ENCODE measurements at places on chromosomes 2 and 18. TPM values are rescaled to one million over a fixed set of nuclear protein-coding genes. Genes with fewer than 3 reads are reported as not detected.

The GALR1 gene
- not detected for total RNA-seq

The DSG3 gene
- total RNA-seq, result not detected

The HOXD13 gene
- total RNA-seq, result not detected

The CCL20 gene
- total RNA-seq, result 72.0 TPM

The PCARE gene
- not detected for total RNA-seq

GRCh38 chr2:145687442-145688134, 1167.7 kb upstream of the ZEB2 start:
- H3K4me1 ChIP-seq, result no peaks in the 10 kb centered on the region
- no peak overlapping the region for H3K27ac ChIP-seq
- no peak overlapping the region for H3K4me3 ChIP-seq
- no peak for DNase-seq

DNA sequence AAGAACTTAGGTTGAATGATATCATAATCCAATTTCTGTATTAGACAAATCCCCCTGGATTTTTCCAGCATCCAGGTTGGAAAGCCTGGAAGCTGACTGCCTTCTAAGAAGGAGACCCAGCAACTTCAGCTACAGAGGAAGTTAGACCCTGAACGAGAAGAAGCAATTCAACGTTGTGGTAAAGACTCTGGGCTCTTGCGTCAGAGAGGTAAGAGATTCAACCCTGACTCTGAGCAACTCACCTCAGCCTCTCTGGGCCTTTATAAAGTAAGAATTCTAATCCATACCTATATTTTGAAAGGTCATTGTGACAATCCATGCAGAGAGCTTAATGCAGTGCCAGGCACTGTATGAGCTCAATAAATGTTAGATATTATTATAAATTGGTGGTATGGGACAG, 9.7 kb downstream of the E2F6 start:
- no peak overlapping the region for H3K4me3 ChIP-seq
- no peak for DNase-seq
- peaks cover 16% of the 10 kb centered on the region for H3K36me3 ChIP-seq
- H3K4me1 ChIP-seq, result peaks cover 24% of the 10 kb centered on the region
- H3K27ac ChIP-seq, result no peak overlapping the region

DNA sequence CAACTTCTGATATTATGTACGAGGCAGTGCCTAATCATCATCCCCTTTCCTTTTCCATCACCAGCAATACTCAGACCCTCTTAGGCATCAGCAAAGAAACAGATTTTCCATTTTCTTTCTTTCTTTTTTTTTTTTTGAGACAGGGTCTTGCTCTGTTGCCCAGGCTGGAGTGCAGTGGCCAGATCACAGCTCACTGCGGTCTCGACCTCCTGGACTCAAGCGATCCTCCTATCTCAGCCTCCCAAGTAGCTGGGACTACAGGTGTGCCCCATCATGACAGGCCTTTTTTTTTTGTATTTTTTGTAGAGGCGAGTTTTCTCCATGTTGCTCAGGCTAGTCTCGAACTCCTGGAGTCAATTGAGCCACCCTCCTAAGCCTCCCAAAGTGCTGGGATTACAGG, 5.9 kb upstream of the OLA1 start:
- no peak for DNase-seq
- H3K36me3 ChIP-seq, result no peaks in the 10 kb centered on the region
- no peak overlapping the region for H3K27ac ChIP-seq
- no peaks in the 10 kb centered on the region for H3K27me3 ChIP-seq
- H3K4me3 ChIP-seq, result no peak overlapping the region

DNA sequence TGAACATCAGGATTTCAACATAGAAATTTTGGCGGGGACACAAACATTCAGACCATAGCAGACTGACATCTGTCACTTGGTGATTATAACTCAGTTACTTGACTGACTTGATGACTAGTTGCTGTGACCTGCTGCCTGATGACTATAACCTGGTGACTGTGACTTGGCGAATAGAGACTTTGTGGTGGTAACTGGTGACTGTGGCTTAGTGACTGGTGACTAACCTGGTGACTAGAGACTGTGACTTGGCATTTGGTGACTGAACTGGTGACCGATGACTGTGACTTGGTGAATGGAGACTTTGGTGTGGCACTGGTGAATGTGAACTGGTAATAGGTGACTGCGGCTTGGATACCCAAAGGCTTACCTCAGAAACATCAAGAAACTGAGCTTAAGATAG, 563.1 kb upstream of the FAM98A start:
- DNase-seq, result no peak
- H3K4me3 ChIP-seq, result no peak overlapping the region
- H3K27ac ChIP-seq, result no peak overlapping the region
- H3K4me1 ChIP-seq, result no peaks in the 10 kb centered on the region
- no peaks in the 10 kb centered on the region for H3K36me3 ChIP-seq

DNA sequence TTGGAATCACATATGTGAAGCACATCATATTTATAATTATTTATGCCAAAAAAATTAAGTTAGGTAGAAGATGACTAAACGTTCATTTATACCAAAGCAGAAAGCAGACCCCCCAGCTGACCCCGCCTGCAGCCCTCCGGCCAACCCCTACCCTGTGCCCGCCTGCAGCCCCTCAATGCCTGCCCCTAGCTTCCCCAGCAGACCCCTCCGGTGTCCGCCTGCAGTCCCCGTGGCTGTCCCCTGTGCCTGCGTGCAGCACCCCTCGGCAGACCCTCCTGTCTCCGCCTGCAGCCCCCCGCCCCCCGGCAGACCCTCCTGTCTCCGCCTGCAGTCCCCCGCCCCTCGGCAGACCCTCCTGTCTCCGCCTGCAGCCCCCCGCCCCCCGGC, 136.2 kb downstream of the NFATC1 start:
- no peaks in the 10 kb centered on the region for H3K27me3 ChIP-seq
- H3K27ac ChIP-seq, result no peak overlapping the region
- DNase-seq, result no peak
- H3K36me3 ChIP-seq, result peaks cover 17% of the 10 kb centered on the region
- no peak overlapping the region for H3K4me3 ChIP-seq
- peaks cover 2% of the 10 kb centered on the region for H3K4me1 ChIP-seq

- H3K4me3 ChIP-seq, result no peak overlapping the region
- DNase-seq, result no peak
- no peaks in the 10 kb centered on the region for H3K4me1 ChIP-seq
- no peak overlapping the region for H3K27ac ChIP-seq
These were observed 76.3 kb downstream of the STPG4 start for GRCh38 chr2:47078541-47079482.

- no peak for DNase-seq
- H3K27me3 ChIP-seq, result no peaks in the 10 kb centered on the region
- peaks cover 36% of the 10 kb centered on the region for H3K4me1 ChIP-seq
- no peak overlapping the region for H3K27ac ChIP-seq
These were observed 192.6 kb downstream of the CD226 start for GRCh38 chr18:69755041-69755440.

GRCh38 chr18:48545757-48546321, 7.0 kb downstream of the CTIF start:
- no peak overlapping the region for H3K27ac ChIP-seq
- DNase-seq, result no peak
- no peak overlapping the region for H3K4me3 ChIP-seq

DNA sequence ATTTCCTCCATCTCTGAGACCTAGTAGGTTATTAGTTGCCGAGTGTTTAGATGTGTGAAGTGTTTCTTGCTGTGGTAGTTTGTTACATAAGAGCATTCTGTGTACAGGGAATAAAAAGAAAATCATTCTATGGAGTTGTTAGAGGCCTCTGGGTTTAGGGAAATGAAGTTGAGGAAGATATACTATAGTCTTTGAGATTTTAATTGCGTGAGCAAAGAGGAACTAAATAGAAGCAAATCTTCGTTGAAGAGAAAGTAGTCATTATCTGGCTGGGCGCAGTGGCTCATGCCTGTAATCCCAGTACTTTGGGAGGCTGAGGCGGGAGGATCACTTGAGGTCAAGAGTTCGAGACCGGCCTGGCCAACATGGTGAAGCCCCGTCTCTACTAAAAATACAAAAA, 19.0 kb downstream of the USP39 start:
- no peak for DNase-seq
- H3K4me3 ChIP-seq, result no peak overlapping the region
- no peaks in the 10 kb centered on the region for H3K27me3 ChIP-seq
- H3K27ac ChIP-seq, result no peak overlapping the region

- peaks cover 19% of the 10 kb centered on the region for H3K27me3 ChIP-seq
- peaks cover 8% of the 10 kb centered on the region for H3K4me1 ChIP-seq
- H3K36me3 ChIP-seq, result no peaks in the 10 kb centered on the region
- no peak overlapping the region for H3K4me3 ChIP-seq
- DNase-seq, result no peak
These were observed 15.2 kb downstream of the GKN2 start for GRCh38 chr2:68937346-68938055.

DNA sequence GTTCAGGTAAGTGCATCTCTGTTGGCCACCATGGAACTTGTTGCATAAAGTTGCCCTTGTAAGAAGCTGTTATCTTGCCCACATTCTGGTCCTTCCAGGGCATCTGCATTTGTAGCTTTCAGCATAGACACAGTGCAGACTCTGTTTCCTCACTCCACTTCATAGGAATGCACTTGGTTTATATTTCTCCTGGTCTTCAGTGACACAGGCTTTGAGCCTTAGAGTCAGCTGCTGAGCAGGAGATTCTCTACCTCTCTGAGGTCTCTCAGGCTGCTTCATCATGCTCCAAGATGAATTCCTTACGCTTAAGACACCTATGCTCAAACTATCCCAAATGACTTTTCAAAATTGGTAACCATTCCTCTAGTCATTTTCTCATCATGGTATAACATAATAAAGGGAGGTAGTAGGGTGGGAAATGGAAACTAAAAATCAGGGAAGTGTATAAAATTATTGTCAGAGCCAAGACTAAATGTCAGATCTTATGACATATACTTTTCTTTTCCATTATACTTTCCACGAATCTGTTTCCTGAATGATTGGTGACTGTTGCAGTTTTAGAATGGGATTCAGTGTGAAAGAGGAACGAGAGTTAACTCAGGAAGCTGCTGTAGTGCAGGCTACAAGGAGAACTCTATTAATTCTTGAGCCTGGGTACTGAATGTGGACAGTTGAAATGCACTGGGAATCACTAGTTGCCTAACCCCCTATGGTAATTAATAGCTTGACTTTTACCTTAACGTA, 72.0 kb downstream of the GALNT1 start:
- H3K4me3 ChIP-seq, result no peak overlapping the region
- H3K27ac ChIP-seq, result no peak overlapping the region
- no peaks in the 10 kb centered on the region for H3K4me1 ChIP-seq

DNA sequence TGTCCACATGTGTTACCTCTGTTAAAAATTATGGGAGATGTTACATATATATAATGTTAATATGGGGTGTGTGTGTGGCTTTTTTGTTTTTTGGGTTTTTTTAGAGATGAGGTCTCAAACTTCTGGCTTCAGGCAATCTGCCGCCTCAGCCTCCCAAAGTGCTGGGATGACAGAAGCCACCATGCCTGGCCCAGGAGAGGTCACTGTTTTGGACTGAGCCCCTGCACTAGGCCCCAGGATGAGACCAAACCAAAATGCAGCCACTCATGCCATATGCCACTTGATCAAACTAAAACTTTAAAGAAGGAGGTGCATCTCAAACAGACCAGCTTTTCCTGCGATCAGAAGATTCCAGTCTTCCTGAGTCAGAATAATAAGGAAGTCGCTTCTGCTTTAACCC, 2.5 kb downstream of the ADI1 start:
- H3K4me1 ChIP-seq, result peaks cover 37% of the 10 kb centered on the region
- DNase-seq, result no peak
- peaks cover 38% of the 10 kb centered on the region for H3K36me3 ChIP-seq
- H3K27me3 ChIP-seq, result no peaks in the 10 kb centered on the region
- H3K4me3 ChIP-seq, result no peak overlapping the region
- no peak overlapping the region for H3K27ac ChIP-seq
